AG09319 (cell line): ENCODE measurements at places on chromosomes 4 and X.

DNA sequence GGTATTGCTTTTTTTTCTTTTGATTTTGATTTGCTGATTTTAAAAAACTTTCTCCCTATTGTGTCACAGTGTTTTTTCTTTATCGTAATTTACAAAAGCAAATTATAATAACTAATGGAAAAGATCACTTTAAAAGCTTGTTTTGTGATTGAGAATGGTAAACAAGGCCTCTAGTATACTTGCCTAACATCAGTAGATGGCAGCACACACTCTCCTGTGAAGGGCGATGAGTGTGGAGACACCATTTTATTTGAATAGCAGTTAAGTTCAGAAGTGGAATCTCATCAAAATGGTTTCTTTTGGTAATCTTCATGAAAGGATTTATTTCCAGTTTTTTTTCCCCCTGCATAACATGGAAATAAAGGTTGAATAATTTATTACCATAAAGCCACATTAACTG lies 72.3 kb downstream of the PAK3 start:
- DNase-seq = no peak

- no peak for DNase-seq
Observed at GRCh38 chr4:80362578-80363181, 27.1 kb downstream of the CFAP299 start.

DNA sequence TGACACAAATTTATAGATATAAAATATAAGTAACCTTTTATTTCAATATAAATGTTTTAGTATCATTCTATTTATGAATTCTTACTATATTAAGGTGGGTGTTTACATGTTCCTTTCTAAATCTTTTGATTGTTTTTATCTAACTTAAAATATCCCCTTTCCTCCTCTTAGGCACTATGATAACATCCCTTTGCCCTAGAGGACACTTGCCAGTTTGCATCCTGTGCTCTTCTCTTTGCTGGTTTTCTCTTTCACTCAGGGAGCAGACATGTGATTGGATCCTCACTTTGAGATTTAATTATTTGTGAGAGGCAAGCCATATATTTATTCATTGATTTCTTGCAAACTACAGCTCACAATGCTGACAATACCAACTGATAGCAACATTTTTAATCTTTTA lies 16.2 kb downstream of the LRIT3 start:
- no peak for DNase-seq

DNA sequence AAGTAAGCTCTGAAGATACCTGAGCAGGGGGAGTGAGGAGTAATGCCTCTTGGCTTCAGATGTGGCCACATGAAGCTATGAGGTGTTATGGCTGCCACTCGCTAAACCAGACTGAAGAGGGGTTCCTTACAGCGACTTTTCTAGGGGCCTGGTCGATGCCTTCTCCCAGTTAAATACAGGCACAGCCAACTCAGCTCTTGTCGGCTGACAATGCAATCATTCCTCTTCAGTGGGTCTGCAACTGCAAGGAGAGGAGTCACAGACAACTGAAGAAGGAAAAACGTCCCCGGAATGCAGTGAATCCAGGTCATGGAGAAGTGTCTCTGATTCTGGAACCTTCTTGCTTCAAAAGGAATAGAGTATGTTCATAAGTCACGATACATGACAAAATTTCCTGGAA lies 106.4 kb downstream of the RNF150 start:
- no peak for DNase-seq

GRCh38 chrX:10327651-10328050 lies 170.9 kb downstream of the CLCN4 start:
- DNase-seq = no peak

- DNase-seq = no peak
Observed at GRCh38 chr4:167014944-167015343, 219.3 kb downstream of the SPOCK3 start.

DNA sequence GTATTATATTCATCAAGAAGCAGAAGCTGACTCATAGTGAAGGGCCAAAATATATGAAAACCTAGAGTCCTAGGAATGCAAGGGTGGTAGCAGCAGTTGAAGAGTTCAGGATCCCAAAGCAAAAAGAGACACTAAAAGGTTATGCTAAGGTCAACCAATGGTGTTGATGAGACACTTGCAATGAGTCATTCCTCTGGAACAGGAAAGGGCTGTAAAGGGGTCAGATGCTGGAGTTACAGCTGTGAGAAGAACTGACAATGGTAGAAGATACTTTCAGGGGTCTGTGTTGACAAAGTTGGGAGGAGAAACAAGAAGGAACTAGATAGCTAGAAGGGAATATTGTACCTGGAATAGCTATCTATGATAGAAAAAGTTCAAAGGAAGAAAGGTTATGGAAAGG lies 47.5 kb downstream of the ZGRF1 start:
- DNase-seq = no peak

DNA sequence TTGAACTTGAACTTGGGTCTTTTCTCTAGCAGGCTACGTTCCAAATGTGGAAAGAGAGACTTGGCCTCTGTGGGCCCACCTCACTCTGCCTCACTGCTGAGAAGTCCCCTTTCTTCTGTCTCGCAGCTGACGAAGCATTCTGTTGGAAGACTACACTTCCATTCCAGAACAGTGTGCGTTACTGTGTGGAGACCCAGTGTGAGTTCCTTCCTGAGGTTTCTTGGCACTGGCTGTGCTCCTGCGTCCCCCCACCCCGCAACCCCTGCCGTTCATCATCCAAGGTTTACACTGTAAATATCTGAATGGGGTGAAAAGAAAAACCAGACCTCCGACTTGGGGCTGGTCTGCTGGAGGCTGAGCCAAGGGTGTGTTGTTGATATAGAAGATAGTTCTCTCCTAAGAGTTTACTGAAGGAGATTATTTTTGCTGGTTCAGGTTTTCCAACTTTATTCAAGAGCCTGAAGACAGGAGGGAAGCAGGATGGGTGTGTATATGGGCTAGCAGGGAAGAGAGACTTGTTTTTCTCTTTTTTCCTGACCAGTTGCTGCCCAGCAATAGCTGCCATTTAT lies 34.7 kb downstream of the NHSL2 start:
- DNase-seq = no peak

GRCh38 chr4:30959781-30960485 lies 239.8 kb downstream of the PCDH7 start:
- DNase-seq = no peak

DNA sequence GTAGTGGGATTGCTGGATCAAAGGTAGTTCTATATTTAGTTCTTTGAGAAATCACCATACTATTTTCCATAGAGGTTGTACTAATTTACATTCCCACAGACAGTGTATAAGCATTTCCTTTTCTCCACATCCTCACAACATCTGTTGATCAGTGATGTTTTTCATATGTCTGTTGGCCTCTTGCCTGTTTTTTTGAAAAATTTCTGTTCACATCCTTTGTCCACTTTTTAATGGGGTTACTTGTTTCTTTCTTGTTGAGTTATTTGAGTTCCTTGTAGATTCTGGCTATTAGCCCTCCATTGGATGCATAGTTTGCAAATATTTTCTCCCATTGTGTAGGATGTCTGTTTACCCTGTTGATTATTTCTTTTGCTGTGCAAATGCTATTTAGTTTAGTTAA lies 72.6 kb downstream of the STOX2 start:
- DNase-seq = no peak

GRCh38 chrX:130696542-130696941 lies 206.5 kb downstream of the ENOX2 start:
- no peak for DNase-seq

DNA sequence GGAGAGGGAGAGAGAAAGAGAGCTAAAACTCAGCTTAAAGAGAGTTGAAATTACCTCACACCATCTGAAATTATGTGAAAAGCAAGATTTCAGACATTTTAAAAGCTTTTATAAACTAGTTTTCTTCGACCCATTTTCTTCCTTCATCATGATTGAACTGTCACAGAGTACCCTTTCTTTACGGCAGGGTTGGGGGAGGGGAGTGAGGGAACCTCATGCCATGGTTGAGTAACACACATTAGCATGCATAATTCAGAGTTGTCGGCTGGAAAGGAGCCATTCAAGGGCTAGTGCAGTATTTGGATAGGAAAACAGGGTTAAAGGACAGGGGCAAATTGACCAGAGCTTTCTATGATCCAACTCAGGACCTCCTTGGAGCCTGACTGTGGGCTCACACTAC lies 46.2 kb downstream of the PCDH19 start:
- no peak for DNase-seq

DNA sequence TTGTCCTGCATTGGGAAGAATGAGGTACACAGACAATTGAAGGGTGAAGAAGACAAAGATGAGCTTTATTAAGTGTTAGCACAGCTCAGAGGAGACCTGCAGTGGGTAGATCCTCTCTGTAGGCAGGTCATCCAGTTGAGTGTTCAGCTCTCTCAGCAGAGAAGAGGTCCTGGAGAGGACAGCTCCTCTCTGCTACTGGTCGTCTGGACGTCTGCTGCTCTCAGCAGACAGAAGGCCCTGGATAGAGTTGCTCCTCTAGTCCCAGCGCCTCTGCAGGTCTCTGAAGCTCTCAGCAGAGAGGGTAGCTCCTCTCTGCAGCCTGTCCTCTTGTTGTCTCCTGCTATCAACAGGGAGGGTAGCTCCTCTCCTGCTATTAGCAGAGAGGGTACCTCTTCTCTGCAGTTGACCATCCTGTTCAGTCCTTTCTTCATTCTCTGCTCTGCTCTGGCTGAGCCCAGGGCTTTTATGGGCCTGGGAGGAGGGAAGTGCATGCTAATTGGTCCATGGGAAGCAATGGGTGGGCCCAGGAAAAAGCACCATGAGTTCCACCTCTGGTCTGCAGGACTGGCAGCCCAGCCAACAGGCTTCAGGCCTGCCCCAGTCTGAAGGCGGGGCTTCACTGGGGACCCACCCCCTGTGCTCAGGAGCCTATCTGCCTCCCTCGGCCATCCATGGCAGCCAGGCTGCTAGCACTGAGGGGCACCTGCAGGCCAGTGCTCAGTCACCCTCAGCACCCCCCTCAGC lies 54.1 kb upstream of the IBSP start:
- DNase-seq = no peak

DNA sequence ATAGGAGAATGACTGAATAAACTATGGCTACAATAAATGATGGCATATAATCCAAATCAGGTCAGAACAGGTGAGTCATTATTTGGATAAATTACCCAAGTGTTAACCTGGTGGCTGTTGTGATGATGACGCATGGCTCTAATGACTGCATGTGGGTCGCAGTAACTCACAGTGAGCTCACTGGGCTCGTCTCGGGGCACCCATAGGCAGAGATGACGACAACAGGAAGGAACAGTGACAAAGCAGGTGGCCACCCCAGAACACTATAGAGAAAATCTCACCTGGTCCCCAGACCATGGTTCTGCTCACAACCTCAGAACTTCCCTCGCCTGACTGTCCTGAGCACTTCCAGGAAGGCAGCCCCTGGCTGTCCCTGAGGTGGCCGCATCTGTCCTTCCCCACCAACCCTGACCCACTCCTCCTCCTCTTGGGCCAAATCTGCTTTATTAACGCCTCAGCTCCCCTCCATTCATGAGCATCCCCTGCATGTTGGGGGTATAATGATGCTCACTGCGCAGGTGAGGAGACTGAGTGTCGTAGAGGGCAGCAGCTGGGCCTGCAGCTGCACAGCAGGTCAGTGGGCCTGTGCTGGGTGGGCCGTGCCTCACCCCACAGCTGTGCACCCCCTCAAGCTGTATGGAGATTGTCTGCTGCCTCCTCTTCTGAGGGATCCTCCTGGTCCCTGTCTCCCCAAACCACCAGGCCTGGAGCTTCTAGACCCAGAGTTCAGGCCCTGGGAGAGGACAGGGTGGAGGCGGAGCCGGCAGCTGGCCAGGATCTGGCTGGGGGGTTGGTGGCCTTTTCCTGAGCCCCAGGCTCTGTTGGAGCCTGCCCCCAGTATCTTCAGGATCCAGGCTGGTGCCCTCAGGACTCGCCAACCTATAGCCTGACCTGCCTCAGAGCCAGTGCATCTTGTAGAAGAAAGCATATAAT lies 30.9 kb upstream of the FAM156A start:
- DNase-seq = no peak

DNA sequence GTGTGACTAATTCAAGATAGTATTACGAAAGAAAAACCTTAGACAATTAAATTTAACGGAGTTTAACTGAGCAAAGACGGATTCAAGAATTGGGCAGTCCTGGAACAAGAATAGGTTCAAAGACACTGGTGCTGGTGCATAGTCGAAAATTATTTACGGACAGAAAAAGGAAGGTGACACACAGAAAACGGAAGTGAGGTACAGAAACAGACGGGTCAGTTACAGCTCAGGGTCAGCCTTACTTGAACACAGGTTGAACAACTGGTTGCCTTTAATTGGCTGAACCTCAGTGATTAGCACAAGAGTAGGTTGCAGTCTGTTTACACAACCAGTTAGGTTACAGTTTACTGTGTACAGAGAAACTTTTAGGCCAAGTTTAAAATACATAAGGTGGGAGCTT lies 31.5 kb downstream of the KLHL8 start:
- DNase-seq = no peak

- no peak for DNase-seq
Observed at GRCh38 chr4:153483432-153484418, 17.6 kb downstream of the TMEM131L start.
